Smooth muscle cell of the coronary artery (primary cell): ENCODE measurements at places on chromosomes 7 and 10. TPM values are rescaled to one million over a fixed set of nuclear protein-coding genes. Genes with fewer than 3 reads are reported as not detected.

Gene GPR15LG
- total RNA-seq: not detected in 2 replicates

Gene PDE6C
- not detected in 2 replicates for total RNA-seq

Gene CNPY1
- not detected in 2 replicates for total RNA-seq

Gene CCDC186
- 3.7 and 16.9 TPM in 2 replicates for total RNA-seq

Gene SLC16A12
- total RNA-seq: 0.12 and 0.75 TPM in 2 replicates

Gene SH2B2
- total RNA-seq: 0.70 and 0.75 TPM in 2 replicates

Gene OR2A1
- 0.08 and 0.12 TPM in 2 replicates for total RNA-seq

Gene GLI3
- 2.2 and 3.2 TPM in 2 replicates for total RNA-seq

Gene MACROH2A2
- 4.2 and 11.3 TPM in 2 replicates for total RNA-seq

Gene SFTPD
- total RNA-seq: 0.15 TPM in 1 of 2 replicates, not detected in the other

Gene RNF148
- 0.45 and 0.82 TPM in 2 replicates for total RNA-seq

Gene NUTM2A
- 0.12 and 0.15 TPM in 2 replicates for total RNA-seq

Gene SVOPL
- total RNA-seq: not detected in 2 replicates

Gene RELN
- total RNA-seq: 0.08 and 1.5 TPM in 2 replicates

Gene SLK
- total RNA-seq: 20.7 and 29.6 TPM in 2 replicates

Gene FKBP6
- 0.12 TPM in 1 of 2 replicates, not detected in the other for total RNA-seq

Gene MRPL43
- total RNA-seq: 60.5 and 82.1 TPM in 2 replicates

Gene THAP5
- 7.1 and 13.9 TPM in 2 replicates for total RNA-seq

Gene MRLN
- not detected in 2 replicates for total RNA-seq

Gene ABCA13
- total RNA-seq: under 0.01 and 0.08 TPM in 2 replicates

Gene PKD1L1
- total RNA-seq: under 0.01 TPM in 2 replicates

Gene PNLIP
- total RNA-seq: not detected in 2 replicates

Gene PRPS1L1
- not detected in 2 replicates for total RNA-seq

Gene OR9A2
- total RNA-seq: 0.12 TPM in 1 of 2 replicates, not detected in the other

Gene GIMAP7
- total RNA-seq: 0.12 TPM in 1 of 2 replicates, not detected in the other

Gene OR6V1
- not detected in 2 replicates for total RNA-seq

Gene SPDYE2
- total RNA-seq: 0.12 TPM in 1 of 2 replicates, not detected in the other

Gene WNT8B
- not detected in 2 replicates for total RNA-seq

Gene ZNF467
- total RNA-seq: under 0.01 and 1.7 TPM in 2 replicates
